ENCODE measurements at places on chromosomes 12 and 14.
A peak's percentile ranks its signal among the peaks of the same experiment; 100 is the strongest.

DNA sequence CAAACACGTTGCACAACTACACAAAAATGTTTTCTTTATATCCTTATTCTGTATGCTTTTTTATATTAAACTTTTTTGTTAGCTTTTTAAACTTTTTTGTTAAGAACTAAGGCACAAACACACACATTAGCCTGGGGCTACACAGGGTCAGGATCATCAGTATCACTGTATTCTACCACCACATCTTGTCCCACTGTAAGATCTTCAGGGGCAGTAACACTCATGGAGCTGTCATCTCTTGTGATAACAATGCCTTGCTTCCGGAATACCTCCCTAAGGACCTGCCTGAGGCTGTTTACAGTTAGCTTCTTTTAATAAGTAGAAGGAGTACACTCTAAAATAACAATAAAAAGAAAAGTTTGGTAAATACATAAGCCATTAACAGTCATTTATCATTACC is 42.2 kb downstream of the PLEKHA5 start:
- DNase-seq = no peak

DNA sequence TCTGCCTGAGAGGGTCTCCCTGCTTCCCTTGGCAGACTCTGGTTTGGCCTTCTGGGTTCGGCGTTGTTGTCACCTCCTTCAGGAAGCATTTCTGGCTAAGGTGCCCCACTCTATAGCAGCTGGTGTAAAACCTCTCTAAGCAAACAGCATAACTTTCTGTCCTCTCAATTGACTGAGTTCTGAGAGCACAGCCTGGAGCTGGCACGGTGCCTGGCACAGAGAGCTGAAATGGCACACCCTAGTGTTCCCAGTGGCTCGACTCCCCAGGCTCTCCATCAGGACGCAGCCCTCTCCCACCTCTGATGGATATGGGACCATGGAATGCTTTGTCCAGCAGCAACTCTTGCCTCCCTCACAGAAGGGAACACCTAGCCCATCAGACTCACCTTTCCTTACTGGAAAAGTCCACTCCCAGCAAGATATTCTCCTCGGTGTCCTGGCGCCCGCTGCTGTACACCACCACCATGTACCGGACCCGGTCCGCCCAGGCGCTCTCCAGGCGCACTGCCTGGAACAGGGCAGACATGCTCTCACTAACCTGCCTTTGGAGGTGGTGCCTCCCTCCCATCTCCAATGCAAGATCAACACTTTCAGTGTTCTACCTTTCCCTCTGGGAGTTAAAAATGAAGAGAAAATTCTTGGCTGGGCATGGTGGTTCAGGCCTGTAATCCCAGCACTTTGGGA is 40.6 kb downstream of the SSH1 start:
- DNase-seq = no peak

GRCh38 chr12:8987685-8988084 is 1.7 kb upstream of the KLRG1 start:
- no peak for DNase-seq

GRCh38 chr14:57834961-57835360 is 30.9 kb downstream of the SLC35F4 start:
- no peak for DNase-seq

- DNase-seq = no peak
Observed at GRCh38 chr12:105585107-105585506, 254.6 kb downstream of the C12orf75 start.

DNA sequence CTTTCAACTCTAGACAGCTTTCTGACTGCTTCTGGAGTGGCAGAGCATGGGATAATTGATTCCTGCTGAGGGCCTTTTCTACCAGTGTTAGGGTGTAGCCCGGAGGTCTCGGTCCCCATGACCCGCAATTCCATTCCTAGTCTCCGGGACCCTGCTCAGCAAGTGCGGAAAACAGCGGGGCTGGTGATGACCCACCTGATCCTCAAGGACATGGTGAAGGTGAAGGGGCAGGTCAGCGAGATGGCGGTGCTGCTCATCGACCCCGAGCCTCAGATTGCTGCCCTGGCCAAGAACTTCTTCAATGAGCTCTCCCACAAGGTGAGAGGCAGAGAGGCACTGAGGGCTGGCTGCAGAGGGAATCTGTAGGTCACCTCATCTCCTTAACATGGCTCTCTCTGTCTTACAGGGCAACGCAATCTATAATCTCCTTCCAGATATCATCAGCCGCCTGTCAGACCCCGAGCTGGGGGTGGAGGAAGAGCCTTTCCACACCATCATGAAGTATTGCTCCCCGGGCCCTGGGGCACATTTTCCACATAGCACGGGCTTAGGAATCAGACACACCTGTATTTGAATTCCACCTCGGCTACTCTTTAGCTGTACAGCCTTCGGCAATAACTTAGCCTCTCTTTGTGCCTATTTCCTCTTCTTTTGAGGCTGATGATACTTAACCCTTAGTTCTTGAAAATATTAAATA is 5.6 kb upstream of the GAPDH start:
- no peak for DNase-seq

DNA sequence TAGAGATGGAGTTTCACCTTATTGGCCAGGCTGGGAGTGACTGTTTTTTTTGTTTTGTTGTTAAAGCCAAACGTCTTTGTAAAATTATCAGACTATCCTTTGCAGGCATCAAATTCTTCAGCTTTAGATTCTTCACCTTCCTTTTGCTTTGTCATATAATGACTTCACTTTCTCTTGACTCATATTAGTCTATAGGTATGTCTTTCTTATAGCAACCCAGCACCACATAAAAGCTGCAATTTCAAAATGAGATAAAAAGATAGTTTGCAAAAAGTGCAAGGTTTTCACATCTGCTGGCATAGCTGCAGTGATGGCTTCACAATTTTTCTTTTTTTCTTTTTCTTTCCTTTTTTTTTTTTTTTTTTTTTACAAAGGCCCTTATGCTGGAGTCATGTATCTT is 39.2 kb downstream of the COX16 start:
- DNase-seq = no peak

GRCh38 chr14:81396113-81396512 is 4.0 kb downstream of the STON2 start:
- DNase-seq = peak; percentile 13

GRCh38 chr12:121209221-121209620 is 708 bp upstream of the P2RX4 start:
- no peak for DNase-seq

GRCh38 chr12:57235017-57235727 is 5.7 kb downstream of the SHMT2 start:
- DNase-seq = peak; percentile 74
